ENCODE measurements at places on chromosomes 7 and 10.

DNA sequence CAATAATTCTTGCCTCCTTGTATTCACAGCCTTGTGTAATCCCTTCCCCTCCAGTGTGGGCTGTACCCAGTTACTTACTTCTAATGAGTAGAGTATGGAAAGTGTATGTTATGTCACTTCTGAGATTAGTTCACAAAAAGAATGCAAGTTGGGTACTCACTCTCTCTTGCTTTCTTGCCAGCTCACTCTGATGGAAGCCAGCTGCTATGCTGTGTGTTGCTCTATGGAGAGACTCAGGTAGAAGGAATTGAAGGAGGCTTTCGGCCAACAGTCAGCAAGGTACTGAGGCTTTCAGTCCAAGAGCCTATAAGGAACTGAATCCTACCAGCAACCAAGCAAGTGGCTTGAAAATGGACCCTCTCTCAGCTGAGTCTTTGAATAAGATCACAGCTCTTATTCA is 9.7 kb upstream of the BICC1 start:
- no peak for DNase-seq

GRCh38 chr7:1455955-1456354 is 3.3 kb downstream of the MICALL2 start:
- DNase-seq: no peak

GRCh38 chr7:47405921-47406800 is 175.8 kb downstream of the TNS3 start:
- DNase-seq: no peak

- no peak for DNase-seq
Measured at GRCh38 chr10:126569513-126570244, 100.8 kb downstream of the C10orf90 start.

DNA sequence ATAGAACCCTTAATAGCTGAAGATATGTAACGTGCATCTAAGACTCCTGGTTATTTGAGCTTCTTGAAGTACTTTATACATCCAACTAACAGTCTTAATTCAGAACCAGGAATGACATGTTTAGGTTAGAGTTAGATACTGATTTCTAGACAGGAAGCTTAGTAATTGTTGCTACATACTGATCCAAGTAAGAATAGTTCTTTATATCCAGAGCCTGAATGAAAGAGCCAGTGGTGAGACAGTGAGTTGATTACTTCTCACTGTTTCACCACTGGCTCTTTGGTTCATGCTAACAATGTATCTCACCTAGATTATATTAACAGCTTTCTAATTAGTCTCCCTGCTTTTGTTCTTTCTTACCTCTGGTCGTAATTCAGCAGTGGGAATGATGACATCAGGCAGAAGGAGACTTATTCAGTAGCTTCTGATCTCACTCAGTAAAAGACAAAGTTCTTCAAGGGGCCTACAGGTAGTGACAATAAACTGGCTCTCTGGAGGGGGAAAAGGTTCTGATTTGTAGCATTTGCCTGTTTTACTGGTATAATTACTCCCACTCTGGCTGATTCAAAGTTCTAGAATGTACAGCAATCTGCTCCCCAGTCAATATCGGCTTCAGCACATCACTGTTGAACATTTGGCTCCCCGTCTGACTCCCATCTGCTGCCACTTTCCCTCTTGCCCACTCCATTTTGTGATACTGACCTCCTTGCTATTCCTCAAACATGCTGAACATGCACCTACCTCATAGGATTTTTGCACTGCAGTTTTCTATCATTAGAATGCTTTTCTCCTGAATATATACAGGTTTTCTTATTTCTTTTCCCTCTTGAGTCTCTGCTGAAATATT is 29.1 kb downstream of the MCU start:
- no peak for DNase-seq

DNA sequence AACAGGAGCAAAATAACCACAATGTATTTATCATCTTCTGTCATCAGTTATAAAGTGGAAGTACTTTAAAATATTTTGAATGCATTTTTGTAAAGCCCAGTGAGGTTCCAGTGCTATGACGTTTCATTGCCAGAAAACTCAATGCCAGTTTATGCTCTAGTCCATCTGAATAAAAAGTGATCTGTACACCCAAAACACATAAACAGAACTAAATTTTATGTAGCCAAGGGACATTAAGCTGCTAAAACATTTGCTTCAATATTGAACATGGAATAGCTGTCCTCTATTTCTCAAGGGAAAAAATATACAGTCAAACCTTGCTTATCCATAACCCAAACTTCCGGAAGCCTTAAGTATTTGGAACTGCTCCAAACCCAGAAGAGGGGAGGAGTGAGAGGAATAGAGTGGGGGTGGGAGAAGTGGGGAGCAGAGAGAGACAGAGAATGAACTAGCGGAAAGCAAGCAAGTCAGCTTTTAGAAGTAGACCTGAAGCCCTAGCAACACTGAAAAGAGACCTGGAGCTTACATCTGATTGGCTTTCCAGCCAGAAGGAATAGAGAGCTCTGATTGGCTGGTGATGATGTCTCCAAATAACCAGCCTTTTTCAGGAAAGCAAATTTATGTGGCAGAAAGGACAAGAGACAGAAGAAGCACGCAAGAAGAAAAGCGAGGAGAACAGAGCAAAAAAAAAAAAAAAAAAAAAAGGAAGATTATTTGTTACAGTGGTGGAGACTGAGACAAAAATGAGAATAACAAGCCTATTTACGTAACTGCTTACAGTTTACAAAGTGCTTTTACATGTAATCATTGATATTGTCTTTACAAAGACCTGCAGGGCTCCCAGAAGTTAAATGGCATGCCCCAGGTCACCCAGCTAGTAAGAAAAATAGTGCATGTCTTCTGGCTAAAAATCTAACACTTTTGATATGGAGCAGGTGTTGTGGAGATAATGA is 196.0 kb downstream of the RNLS start:
- no peak for DNase-seq

GRCh38 chr10:3783682-3784432 is 1.2 kb downstream of the KLF6 start:
- no peak for DNase-seq

- DNase-seq: no peak
Measured at GRCh38 chr7:116426428-116427156, 72.9 kb upstream of the CAV2 start.

- no peak for DNase-seq
Measured at GRCh38 chr7:92685136-92686042, 95.2 kb upstream of the FAM133B start.

Data from activated CD4-positive, alpha-beta T cell treated with anti-CD3 and anti-CD28 coated beads for 24 hours (primary cell).